ENCODE measurements at places on chromosomes 3 and 15.

DNA sequence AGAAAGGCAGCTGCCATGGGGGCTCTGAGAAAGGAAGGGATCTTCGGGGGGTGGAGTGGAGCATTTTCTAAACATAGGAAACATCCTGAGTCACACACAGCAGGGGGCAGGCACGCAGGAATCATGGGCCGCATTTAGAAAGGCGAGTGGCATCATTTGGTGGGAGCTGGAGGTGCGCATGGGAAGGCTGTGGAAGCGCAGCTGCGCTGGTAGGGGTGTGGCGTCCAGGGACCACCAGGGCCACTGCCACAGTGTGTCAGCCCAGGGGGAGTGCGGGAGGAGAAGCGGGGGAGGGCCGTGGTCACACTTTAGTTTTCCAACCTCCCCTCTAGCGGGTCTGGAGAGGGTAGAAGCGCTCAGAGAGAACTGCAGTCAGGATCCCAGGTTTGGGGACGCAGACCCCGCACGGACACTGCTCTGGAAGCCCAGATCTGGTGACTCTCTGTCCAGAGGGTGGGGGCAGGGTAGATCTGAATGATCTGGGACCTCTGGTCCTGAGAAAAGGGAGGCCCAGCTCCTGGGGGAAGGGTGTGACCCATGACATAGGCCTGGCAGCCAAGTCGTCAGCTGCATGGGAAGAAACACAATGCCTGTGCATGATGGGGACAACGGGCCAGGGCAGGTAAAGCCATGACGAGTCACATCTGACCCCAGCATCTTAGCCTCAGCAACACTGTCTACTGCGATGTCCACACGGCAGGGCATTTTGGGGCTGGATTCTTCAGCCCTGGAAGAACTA, 88.0 kb upstream of the IQSEC1 start:
- DNase-seq = no peak

DNA sequence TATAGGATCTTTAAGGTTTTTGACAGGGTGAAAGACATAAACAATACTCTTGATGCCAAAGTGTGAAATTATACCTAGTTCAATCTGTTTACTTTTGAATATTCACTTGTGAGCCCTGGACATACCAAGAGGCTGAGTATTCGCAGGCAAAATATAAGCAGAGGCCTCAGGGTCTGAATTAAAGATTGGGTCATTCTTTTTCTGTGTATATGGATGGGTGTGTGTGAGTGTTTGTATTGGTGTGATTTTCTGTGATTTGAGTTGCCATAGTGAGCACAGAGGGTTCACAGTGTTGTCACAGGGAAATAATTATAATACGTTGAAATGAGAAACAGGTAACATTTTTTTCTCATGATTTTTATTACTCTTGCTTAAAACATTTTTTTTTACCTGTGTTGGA, 770.7 kb upstream of the ALCAM start:
- DNase-seq = no peak

DNA sequence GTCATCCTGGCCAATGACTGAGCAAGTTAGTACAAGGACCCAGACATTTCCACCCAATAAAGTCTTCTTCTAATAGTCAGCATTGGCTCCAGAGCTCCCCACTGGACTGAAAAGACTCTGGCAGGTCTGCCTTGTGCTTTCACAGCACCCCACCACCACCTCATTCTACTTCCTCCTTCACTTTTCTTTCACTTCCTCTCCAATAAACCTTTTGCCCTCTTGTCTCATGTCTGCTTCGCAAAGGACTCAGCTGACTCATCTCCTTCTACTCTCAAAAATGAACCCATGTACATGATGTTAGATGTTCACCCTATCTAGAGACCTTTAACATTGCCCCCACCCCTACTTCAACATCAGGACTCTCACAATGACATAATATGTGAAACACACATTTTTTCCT, 181.0 kb upstream of the PPP2R3A start:
- DNase-seq = peak; percentile 85

GRCh38 chr3:33403756-33404155, 36.4 kb downstream of the UBP1 start:
- DNase-seq = no peak

- DNase-seq = no peak
Measured at GRCh38 chr3:4637265-4637664, 144.1 kb downstream of the ITPR1 start.

- no peak for DNase-seq
Measured at GRCh38 chr15:67884009-67884408, 44.2 kb upstream of the RNU6-1 start.

- no peak for DNase-seq
Measured at GRCh38 chr3:78721771-78722543, 1045.8 kb downstream of the ROBO1 start.

GRCh38 chr15:28927043-28927442, 41.3 kb downstream of the APBA2 start:
- DNase-seq = no peak

DNA sequence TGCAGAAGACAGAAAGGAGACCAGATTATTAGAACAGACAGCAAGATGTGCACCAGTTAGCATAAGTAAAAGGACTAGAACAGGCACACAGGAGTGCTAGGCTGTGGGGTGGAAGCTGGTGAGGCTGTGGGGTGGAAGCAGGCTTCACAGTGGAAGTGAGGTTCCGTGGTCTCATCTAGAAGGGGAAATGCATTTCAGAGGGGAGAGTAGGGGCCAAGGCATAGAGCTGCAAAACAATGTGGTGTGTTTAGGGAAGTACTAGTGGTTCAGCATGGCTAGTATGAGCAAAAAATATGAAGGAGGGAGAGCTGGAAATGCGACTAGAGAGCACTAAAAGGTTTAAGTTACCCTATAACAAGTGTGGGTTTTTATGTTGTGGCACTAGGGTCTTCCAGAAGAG, 6.5 kb downstream of the POPDC2 start:
- no peak for DNase-seq

GRCh38 chr15:73647259-73648013, 14.2 kb upstream of the NPTN start:
- no peak for DNase-seq

DNA sequence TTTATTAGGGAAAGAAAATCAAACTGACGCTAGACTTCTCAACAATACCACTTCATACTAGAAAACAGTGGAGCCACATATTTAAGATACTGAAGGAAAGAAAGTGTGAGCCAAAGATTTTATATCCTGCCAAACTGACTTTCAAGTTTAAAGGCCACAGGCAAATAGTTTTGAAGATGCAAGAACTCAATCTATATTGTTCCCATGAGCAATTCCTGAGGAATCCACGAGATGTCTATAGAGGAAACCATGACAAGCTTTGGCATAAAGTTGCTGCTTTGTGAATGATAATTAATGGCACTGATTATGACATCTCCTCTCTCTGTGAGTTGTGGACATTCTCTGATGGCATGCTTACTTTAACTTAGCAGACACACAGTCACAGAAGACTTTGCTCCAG, 276.1 kb upstream of the GOLGA6L4 start:
- DNase-seq = no peak

DNA sequence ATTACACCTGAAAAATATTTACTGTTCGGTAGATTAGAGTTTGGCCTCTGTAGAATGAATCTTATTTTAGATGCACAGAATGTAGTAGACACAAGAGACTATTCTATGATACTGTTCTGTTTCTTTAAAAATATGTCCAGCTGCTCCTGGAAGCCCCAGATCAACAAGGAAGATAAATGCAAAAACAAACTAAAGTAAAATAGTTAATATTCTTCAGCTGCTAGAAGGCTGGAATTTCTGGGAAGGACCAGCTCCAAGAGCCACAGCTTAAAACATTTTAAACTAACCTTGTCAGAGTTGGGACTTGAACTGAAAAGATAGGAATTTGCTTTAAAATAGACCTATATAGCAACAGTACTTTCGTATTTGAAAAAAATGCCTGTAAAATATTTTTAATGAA, 277.9 kb downstream of the PTPRG start:
- DNase-seq = no peak
